ENCODE measurements at places on chromosomes 3 and 15.

GRCh38 chr3:34213478-34213877 lies 415.0 kb downstream of the PDCD6IP start:
- peaks cover 18% of the 10 kb centered on the region for H3K4me1 ChIP-seq
- peaks cover 8% of the 10 kb centered on the region for H3K36me3 ChIP-seq
- no peak overlapping the region for H3K4me3 ChIP-seq
- no peak overlapping the region for H3K27ac ChIP-seq

GRCh38 chr3:23304424-23304823 lies 101.3 kb downstream of the UBE2E2 start:
- H3K27me3 ChIP-seq, result no peaks in the 10 kb centered on the region
- DNase-seq, result no peak
- no peak overlapping the region for H3K4me3 ChIP-seq
- H3K4me1 ChIP-seq, result peaks cover 20% of the 10 kb centered on the region
- peaks cover 11% of the 10 kb centered on the region for H3K36me3 ChIP-seq
- H3K27ac ChIP-seq, result no peak overlapping the region

- DNase-seq, result no peak
- no peaks in the 10 kb centered on the region for H3K36me3 ChIP-seq
- H3K4me1 ChIP-seq, result no peaks in the 10 kb centered on the region
- no peak overlapping the region for H3K27ac ChIP-seq
- no peak overlapping the region for H3K4me3 ChIP-seq
- peaks cover 1% of the 10 kb centered on the region for H3K27me3 ChIP-seq
Observed at GRCh38 chr3:48402281-48402732, 27.6 kb downstream of the PLXNB1 start.

- no peaks in the 10 kb centered on the region for H3K4me1 ChIP-seq
- H3K27me3 ChIP-seq, result no peaks in the 10 kb centered on the region
- no peak overlapping the region for H3K4me3 ChIP-seq
- no peaks in the 10 kb centered on the region for H3K36me3 ChIP-seq
- no peak overlapping the region for H3K27ac ChIP-seq
- no peak for DNase-seq
Observed at GRCh38 chr3:74897006-74897405, 282.5 kb upstream of the CNTN3 start.

DNA sequence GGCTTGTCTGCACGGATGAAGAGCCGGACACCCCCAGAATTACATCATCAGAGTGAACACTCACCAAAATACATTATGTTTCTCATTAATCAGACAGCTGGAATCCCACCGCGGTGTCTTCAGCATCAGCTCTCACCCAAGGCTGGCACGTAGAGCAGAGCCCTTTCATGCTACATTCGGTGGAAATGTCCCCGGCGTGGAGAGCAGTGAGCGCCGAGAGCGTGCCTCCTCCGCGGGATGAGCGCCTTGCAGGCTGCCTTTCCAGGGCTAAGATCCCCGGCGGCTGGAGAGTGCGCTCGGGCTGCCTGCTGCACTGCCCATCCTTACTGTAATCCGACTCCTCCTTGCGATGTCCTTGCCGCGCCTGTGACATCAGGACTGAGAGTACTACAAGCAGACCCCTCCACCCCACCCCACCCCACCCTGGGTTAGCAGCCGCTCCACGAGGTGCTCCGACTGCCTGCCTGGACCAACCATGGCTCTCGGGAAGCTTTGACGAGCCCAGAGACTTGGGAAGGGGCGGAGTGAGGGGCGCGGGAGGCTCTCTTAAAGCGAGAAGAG lies at the start of gene ZNF385D:
TSS of gene ZNF385D (minus strand) at position 380 of the 561 bp plus-strand sequence. CDS start at position 86, 294 bp downstream.
- H3K27ac ChIP-seq, result no peak within 1 kb of the TSS
- H3K4me1 ChIP-seq, result no peaks in the 10 kb centered on the region
- no peak for DNase-seq

GRCh38 chr3:147616998-147617619 lies 207.9 kb downstream of the ZIC1 start:
- no peaks in the 10 kb centered on the region for H3K27me3 ChIP-seq
- H3K4me1 ChIP-seq, result no peaks in the 10 kb centered on the region
- no peak overlapping the region for H3K4me3 ChIP-seq
- H3K27ac ChIP-seq, result no peak overlapping the region
- no peak for DNase-seq

GRCh38 chr3:133877221-133877620 lies 18.5 kb downstream of the RAB6B start:
- H3K4me3 ChIP-seq, result no peak overlapping the region
- H3K4me1 ChIP-seq, result no peaks in the 10 kb centered on the region
- H3K27ac ChIP-seq, result no peak overlapping the region
- DNase-seq, result no peak
- H3K36me3 ChIP-seq, result no peaks in the 10 kb centered on the region

DNA sequence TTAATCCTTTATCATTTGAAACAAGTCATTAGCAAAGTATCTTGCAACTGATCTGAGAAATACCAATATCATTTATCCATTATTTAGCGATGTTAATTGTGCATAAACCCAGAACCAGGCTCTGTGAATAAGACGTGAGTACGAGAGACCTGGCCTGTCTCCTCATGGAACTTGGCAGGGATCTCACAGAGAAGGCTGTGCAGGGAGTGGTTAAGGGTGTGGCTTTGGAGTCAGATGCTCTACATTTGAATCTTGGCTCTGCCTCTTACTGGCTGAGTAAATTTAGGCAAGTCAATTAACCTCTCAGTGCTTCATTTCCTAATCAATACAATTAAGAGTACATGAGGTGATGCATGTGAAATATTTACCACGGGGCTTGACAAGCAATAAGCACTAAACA lies 39.9 kb upstream of the TBL1XR1 start:
- H3K27ac ChIP-seq, result no peak overlapping the region
- no peak for DNase-seq
- no peak overlapping the region for H3K4me3 ChIP-seq
- no peaks in the 10 kb centered on the region for H3K27me3 ChIP-seq
- peaks cover 2% of the 10 kb centered on the region for H3K4me1 ChIP-seq

- no peak for DNase-seq
- H3K27ac ChIP-seq, result no peak overlapping the region
- H3K36me3 ChIP-seq, result no peaks in the 10 kb centered on the region
- H3K4me1 ChIP-seq, result peaks cover 8% of the 10 kb centered on the region
Observed at GRCh38 chr15:31317017-31317416, 9.6 kb upstream of the KLF13 start.

- no peak overlapping the region for H3K4me3 ChIP-seq
- peaks cover 2% of the 10 kb centered on the region for H3K4me1 ChIP-seq
- DNase-seq, result no peak
- no peak overlapping the region for H3K27ac ChIP-seq
Observed at GRCh38 chr3:56737006-56737405, 53.9 kb upstream of the TASOR start.

GRCh38 chr3:127000761-127001160 lies 17.8 kb downstream of the PLXNA1 start:
- H3K4me3 ChIP-seq, result no peak overlapping the region
- no peak for DNase-seq
- H3K27ac ChIP-seq, result no peak overlapping the region
- H3K4me1 ChIP-seq, result peaks cover 8% of the 10 kb centered on the region
- peaks cover 3% of the 10 kb centered on the region for H3K36me3 ChIP-seq

GRCh38 chr15:40042791-40043320 lies 3.9 kb upstream of the SRP14 start:
- no peak for DNase-seq
- no peaks in the 10 kb centered on the region for H3K27me3 ChIP-seq
- peak overlapping the region; percentile 50 for H3K27ac ChIP-seq
- no peak overlapping the region for H3K4me3 ChIP-seq
- H3K36me3 ChIP-seq, result no peaks in the 10 kb centered on the region
- peaks cover 37% of the 10 kb centered on the region for H3K4me1 ChIP-seq

- no peak overlapping the region for H3K4me3 ChIP-seq
- no peak for DNase-seq
- no peaks in the 10 kb centered on the region for H3K36me3 ChIP-seq
- no peak overlapping the region for H3K27ac ChIP-seq
- no peaks in the 10 kb centered on the region for H3K27me3 ChIP-seq
Observed at GRCh38 chr3:66442254-66443117, 58.3 kb downstream of the LRIG1 start.

GRCh38 chr3:71497971-71498444 lies 85.5 kb downstream of the FOXP1 start:
- H3K4me1 ChIP-seq, result peaks cover 26% of the 10 kb centered on the region
- peaks cover 2% of the 10 kb centered on the region for H3K36me3 ChIP-seq
- no peak for DNase-seq

GRCh38 chr3:52856666-52857065 lies 21.8 kb upstream of the MUSTN1 start:
- no peak overlapping the region for H3K4me3 ChIP-seq
- H3K27ac ChIP-seq, result peak overlapping the region; percentile 35
- peaks cover 14% of the 10 kb centered on the region for H3K36me3 ChIP-seq
- H3K27me3 ChIP-seq, result no peaks in the 10 kb centered on the region

- H3K4me3 ChIP-seq, result no peak within 1 kb of the TSS
- peaks cover 2% of the 10 kb centered on the region for H3K27me3 ChIP-seq
- H3K4me1 ChIP-seq, result no peaks in the 10 kb centered on the region
- H3K36me3 ChIP-seq, result no peaks in the 10 kb centered on the region
- no peak within 1 kb of the TSS for H3K27ac ChIP-seq
- DNase-seq, result no peak
Observed at GRCh38 chr3:10108091-10108490, at the start of gene FANCD2OS. FANCD2OS (minus strand) TSS chr3:10108255; CDS start chr3:10104774, 3,481 bp downstream.

- no peak for DNase-seq
- peaks cover 24% of the 10 kb centered on the region for H3K4me1 ChIP-seq
- no peak overlapping the region for H3K4me3 ChIP-seq
- H3K27me3 ChIP-seq, result no peaks in the 10 kb centered on the region
- peak overlapping the region; percentile 63 for H3K27ac ChIP-seq
- peaks cover 2% of the 10 kb centered on the region for H3K36me3 ChIP-seq
Observed at GRCh38 chr3:108293858-108294257, 2.5 kb upstream of the HHLA2 start.

DNA sequence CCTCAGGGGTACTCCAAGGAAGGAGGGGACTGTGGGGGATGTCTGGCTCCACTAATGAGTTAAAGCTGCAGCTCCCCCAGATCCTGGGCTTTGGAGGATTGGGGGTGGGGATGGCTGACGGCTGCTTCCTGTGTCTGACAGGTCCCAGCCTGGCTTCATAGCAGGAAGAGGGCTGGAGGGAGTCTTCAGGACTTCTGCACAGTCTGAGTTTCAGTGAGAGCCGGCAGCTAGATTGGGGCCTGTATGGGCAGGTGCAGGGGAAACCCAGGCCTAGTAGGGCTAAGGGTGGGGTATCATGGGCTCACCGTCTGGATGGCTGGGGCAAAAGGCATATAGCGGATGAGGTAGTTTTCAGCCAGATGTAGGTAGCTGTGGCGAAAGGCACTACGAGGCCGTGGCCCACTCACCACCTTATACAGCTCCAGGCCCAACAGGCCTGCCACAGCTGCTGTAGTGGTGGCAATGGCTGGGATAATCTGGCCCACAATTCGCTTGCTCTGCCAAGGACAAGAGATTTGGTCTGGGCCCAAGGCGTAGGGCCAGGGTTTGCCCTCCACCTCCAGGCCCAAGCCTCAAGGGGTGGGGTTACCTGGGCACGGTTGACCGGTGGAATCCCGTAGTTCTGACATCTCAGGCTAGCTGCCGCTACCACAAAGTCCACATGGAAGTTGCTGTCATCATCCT lies 4.5 kb downstream of the INKA1 start:
- H3K4me1 ChIP-seq, result peaks cover 63% of the 10 kb centered on the region
- peaks cover 13% of the 10 kb centered on the region for H3K36me3 ChIP-seq
- peak overlapping the region; percentile 83 for H3K27ac ChIP-seq
- peak overlapping the region; percentile 68 for H3K4me3 ChIP-seq

DNA sequence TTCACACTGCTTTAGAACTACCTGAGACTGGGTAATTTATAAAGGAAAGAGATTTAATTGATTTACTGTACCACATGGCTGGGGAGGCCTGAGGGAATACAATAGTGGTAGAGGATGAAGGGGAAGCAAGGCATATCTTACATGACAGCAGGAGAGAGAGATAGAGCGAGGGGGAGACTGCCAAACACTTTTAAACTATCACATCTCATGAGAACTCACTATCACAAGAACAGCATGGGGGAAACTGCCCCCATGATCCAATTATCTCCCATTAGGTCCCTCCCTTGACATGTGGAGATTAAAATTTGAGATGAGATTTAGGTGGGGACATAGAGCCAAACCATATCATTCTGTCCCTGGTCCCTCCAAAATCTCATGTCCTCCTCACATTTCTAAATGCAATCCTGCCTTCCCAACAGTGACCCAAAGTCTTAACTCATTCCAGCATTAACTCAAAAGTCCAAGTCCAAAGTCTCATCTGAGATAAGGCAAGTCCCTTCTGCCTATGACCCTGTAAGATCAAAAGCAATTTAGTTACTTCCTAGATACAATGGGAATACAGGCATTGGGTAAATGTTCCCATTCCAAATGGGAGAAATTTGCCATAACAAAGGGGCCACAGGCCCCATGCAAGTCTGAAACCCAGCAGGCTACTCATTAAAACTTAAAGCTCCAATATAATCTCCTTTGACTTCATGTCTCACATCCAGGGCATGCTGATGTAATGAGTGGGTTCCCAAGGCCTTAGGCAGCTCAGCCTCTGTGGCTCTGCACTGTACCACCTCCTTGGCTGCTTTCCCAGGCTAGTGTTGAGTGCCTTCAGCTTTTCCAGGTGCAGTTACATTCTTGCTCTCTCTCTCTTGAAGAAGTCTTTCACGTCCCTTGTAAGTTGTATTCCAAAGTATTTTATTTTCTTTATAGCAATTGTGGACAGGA lies 481.7 kb upstream of the TGFBR2 start:
- no peak overlapping the region for H3K4me3 ChIP-seq
- H3K27me3 ChIP-seq, result peaks cover 4% of the 10 kb centered on the region
- no peak for DNase-seq
- no peak overlapping the region for H3K27ac ChIP-seq
- peaks cover 4% of the 10 kb centered on the region for H3K4me1 ChIP-seq

GRCh38 chr15:92845126-92845508 lies 55.0 kb upstream of the CHD2 start:
- DNase-seq, result peak; percentile 62
- H3K27ac ChIP-seq, result peak overlapping the region; percentile 90
- no peaks in the 10 kb centered on the region for H3K36me3 ChIP-seq
- H3K4me1 ChIP-seq, result peaks cover 33% of the 10 kb centered on the region
- H3K4me3 ChIP-seq, result peak overlapping the region; percentile 79

DNA sequence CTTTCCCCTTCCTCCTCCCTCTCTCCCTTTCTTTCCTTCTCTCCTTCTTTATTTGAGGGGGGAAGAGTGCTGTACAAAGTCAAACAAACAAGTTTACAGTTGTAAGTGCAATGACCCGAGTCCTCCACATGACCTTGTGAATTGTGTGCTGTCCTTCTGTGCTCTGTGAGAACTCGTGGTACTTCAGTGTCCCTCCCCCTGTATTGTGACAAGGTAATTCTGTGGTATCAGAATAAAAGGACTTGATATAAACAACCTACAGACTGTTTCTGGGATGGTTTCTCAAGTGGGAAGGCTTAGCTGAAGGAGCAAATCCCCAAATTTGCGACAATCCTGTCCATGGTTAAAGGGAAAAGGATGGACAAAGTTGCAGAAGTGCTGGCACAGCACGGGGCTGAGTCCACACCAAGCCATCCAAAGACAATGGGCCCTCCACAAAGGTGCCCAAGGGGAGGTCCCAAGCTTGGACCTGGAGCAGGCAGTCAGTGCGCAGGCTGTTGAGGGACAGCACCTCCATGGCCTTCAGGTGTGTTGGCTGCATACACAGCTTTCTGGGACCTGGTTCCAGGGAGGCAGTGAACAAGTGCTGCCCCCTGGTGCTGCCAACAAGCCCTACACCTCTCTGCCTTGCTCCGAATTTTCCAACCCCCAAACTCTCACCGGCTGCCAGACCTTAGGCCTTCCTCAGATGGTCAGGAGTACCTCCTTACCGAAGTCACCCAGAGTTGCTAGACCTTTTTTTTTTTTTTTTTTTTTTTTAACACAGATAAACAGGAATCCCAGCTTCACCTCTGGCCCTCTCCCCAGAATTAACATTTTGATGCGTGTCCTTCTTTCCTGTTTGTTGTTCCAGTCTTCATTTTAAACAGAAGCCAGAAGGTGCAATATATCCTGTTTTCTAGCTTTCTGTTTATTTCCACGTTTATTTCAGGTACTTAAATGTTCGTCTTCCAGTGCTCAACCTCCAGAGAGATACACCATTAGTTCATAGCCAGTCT lies 2.6 kb upstream of the APEH start:
- H3K4me1 ChIP-seq, result peaks cover 18% of the 10 kb centered on the region
- peak; percentile 61 for DNase-seq
- peaks cover 2% of the 10 kb centered on the region for H3K36me3 ChIP-seq
